ENCODE measurements at places on chromosomes 5 and 9.

- DNase-seq: no peak
These were observed 123.0 kb downstream of the TRIO start for GRCh38 chr5:14266171-14266570.

DNA sequence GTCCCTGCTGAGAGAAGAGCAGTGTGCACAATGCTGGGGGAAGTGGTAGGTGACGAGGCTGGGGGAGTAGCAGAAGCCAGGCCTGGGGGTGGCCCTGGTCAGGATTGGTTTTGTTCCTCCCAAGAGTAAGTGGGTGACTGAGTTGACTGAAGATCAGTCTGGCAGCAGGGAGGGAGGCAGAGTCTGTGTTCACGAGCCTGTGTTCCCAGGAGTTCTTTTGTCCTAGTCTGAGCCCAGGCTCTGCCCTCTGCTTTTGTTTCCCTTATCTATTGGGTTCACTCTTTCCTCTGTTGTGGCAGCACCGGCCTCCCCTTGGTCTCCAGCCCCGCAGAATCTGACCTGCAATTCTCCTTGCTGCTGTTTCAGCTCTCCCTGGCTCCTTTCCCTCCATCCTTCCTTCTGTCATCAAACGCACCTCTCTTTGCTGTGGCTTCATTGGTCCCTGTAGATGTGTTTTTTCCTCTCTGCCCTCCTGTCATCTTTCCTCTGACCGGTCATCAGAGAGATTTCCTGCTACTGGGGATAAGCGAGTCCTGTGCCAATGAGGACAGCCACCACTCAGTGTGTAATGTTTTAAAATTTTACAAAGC lies 607.4 kb downstream of the KIF4B start:
- no peak for DNase-seq

GRCh38 chr9:125337236-125337635 lies 75.6 kb downstream of the GAPVD1 start:
- no peak for DNase-seq

DNA sequence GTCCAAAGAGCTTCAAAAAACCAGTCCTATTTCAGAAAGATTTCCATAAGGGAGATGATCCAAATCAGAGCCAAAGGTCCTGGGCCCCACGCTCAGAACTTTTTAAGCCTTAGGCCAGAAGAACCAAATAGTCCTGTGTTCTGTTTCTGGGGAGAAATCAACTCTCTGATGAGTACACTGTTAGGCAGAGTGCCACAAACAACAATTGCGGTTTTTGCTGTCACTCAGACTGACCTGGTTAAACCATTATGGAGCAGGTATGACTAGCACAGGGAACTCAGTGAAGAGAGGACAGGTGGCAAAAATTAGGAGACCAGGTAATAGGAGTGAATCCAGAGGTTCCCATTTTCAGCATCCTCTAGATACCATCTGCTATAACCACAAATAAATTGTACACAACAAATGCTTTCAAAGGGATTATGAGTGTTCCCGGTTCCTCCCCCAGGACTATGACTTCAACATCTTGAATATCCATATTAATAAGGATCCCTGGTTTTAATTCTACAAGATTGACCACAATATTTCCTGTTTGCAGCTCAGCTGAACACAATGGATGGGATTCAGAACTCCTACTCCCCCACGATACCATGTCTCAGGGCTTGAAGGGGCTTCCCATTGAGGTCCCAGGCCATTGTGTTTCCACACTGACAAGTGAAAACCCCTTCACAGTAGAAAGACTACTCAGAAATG lies 52.1 kb upstream of the FREM1 start:
- no peak for DNase-seq

- no peak for DNase-seq
These were observed 137.6 kb downstream of the SUSD1 start for GRCh38 chr9:112037281-112038016.

DNA sequence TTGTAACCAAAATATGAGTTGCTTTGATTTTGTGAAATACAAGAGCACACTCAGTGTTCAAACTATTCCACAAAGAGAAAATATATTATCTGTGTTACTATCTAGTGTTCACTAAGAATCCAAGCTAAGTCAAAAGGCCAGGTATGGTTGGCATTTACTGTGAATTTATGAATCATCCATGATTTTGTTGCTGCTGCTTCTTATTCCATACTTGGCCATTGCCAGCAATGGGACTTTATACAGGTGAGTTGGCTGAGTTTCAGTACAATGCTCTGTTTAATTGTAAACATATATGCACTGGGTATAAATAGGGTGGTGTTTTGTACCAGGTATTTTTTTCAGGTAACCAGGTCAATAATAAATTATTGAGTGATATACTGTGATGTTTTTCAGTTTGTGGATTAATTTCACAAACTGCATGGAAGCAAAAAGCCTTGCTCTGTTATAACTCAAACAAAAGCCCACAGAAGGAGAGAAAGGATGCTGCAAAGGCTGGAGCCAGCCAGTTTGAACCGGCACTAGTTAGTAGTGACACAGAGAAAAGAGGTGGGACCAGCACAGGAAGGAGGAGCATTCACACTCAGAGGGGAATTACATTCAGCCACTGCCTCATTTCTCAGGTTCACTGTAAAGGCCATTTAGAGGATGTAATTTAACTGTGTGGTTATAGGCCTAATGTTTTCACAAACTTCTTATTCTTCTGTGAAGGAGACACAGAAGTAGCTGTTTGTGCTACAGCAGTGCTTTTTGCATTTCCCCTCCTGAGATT lies 381.8 kb downstream of the ADGRV1 start:
- DNase-seq: peak; percentile 33

DNA sequence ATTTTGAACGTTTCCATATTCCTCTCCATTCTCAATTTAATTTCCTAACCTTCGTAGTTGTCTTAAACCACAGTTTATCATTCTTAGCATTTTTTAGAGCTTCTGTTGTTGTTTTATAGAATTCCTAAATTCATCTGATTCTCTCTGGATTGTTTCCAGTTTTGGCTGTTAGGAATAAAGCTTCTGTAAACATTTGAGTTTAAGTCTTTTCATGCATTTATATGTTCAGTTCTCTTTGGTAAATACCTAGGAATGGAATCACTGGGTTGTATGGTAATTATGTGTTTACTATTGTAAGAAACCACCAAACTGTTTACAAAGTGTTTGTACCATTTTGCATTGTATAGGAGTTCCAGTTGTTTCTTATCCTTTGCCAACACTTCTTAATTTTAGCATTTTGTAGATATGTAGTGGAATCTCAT lies 29.7 kb downstream of the GPR21 start:
- no peak for DNase-seq

GRCh38 chr5:170632985-170633234 lies 129.1 kb downstream of the KCNIP1 start:
- no peak for DNase-seq

- DNase-seq: no peak
These were observed 96.2 kb downstream of the ADRB2 start for GRCh38 chr5:148922606-148923005.
